ENCODE measurements at places on chromosomes 13 and 19. TPM values are rescaled to one million over a fixed set of nuclear protein-coding genes. Genes with fewer than 3 reads are reported as not detected.

LGALS14 gene
- polyA plus RNA-seq, result not detected

KASH5 gene
- polyA plus RNA-seq, result not detected

GRCh38 chr13:50170447-50171037 lies 155.3 kb downstream of the KCNRG start:
- DNase-seq, result no peak

GRCh38 chr19:5361407-5361806 lies 20.8 kb upstream of the PTPRS start:
- no peak for DNase-seq

- DNase-seq, result no peak
Observed at GRCh38 chr19:46732966-46733689, 12.7 kb upstream of the FKRP start.
